ENCODE measurements at places on chromosomes 13 and 19.

- DNase-seq: no peak
Measured at GRCh38 chr13:110685305-110686020, 20.5 kb downstream of the CARS2 start.

- DNase-seq: no peak
Measured at GRCh38 chr19:19566306-19566705, 28.2 kb downstream of the CILP2 start.

DNA sequence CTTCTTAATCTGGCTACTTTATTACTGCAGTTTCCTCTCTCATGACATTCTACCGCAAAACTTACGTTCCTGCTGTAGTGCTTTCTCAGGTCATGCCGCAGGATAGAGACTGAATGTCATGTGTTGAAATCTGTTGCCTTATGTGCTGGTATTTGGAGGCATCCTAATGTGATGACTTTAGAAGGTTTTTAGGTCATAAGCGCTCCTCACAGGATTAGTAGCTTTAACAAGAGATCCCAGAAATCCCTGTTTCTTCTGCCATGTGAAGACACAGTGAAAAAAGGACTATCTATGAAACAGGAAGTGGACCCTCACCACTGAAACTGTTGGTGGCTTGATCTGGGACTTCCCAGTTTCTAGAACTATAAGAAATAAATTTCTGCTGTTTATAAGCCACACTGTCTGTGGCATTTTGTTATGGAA, 209.3 kb downstream of the LACC1 start:
- no peak for DNase-seq

GRCh38 chr19:38713865-38714264, 30.4 kb downstream of the CAPN12 start:
- DNase-seq: no peak

- no peak for DNase-seq
Measured at GRCh38 chr13:35549481-35549880, 73.0 kb upstream of the MAB21L1 start.

DNA sequence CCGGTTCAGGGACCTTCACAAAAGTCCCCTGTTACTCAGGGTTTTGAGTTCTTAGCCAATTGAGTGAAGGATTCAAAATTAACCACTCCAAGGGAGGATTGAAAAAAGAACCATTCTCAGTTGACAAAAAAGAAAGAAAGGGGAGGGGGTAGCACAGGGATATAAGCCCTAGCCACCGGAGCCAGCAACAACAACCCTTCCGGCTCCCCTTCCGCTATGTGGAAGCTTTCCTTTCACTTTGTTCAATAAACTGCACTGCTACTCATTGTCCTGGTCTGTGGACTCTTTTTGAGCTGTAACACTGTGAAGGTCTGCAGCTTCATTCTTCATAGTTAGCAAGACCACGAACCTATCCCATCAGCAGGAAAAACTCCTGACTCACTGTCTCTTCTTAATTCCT, 1488.1 kb upstream of the PRR20A start:
- no peak for DNase-seq

GRCh38 chr19:48556163-48556562, 4.2 kb downstream of the SULT2B1 start:
- no peak for DNase-seq

DNA sequence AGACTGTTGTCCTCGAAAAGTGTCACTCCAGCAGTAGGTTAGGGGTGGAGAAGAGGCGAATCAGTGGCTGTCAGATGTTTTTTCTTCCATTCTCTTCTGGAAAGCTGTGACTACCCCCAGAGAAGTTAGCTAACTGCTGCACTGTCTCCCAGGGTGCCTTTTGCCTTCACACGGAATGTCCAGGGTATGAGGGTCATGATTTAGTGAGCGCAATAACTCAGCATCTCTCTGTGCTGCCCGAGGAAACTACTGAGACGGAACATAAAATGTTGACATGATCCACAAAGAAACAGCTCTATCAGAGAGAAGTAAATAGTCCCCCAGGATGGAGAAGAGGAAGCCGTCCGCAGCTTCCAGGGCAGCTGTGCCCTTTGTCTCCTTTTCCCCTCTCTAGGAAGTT, 254.0 kb upstream of the ARGLU1 start:
- DNase-seq: no peak

DNA sequence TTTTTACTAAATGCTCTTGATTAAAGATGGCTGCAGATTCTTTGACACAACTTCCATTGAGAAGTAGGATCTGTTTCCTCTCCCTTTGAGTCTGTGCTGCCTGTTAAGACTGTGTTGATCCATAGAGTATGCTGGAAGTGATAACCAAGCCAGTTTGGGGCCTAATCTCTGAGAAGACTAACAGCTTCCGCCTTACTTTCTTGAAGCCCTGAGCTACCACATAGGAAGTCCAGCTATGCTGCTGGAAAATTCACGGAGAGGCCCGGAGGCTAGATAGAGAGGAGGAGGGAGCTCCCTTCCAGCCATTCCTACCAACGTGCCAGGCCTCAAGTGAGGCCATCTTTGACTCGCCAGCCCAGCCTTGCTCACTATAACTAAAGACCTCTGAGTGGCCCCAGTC, 12.5 kb downstream of the RAP2A start:
- no peak for DNase-seq

DNA sequence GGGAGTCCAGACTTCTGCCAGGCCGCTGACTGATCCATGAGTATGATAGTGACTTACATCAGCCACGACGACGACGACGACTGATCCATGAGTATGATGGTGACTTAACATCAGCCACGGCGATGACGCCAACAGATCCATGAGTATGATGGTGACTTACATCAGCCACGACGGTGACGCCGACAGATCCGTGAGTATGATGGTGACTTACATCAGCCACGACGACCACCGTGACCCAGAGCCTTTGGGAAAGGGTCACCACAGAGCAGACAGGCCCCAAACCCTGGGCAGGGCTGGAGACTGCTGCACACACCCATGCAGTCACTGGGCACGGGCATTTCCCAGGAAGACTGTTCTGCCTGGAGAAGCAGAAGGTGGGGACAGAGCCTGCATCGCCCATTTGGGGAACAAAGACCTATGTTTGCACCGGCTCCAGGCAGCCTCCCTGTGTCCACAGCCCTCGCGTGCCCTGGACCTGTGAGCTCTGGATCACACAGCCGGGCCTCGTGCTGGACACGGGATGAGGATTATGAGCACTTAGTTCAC, 130.9 kb upstream of the SPACA7 start:
- no peak for DNase-seq

GRCh38 chr19:2634228-2634951, 68.1 kb downstream of the GNG7 start:
- DNase-seq: no peak

DNA sequence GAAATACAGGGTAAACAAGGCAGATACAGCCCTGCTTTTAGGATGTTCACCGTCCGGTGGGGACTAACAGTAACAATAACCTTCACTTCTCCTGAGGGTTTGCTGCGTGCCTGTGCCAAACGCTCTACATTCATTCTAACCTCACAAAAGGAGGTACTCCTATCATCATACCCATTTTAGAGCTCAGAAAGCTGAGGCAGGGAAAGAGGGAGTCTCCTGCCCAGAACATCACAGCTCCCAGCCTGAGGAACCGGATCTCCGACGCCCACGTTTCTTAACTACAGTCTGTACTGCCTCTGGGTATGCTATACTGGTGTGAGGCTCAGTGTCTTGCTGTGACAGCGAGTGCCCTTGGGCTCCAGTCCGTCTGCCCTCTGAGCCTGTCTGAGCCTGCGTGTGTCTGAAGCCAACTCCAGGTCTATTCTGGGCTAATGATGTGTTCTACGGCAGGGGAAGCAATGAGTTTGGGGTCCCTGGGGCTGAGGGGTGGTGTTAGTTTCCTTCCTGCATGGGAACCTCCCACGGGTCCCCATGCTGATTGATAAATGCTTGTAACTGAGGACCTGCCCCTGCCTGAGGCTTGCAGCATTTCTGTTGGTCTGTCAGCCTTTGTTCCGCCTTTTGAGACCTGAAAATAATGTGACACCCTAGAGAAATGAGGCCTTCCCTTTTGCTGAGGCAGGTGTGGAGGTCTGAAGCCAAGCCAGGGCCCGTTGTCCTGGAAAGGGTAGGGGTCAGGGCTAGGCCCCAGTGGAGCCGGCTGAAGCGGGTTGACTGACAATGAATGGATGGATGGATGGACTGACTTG, 4.9 kb downstream of the LIPE start:
- no peak for DNase-seq

DNA sequence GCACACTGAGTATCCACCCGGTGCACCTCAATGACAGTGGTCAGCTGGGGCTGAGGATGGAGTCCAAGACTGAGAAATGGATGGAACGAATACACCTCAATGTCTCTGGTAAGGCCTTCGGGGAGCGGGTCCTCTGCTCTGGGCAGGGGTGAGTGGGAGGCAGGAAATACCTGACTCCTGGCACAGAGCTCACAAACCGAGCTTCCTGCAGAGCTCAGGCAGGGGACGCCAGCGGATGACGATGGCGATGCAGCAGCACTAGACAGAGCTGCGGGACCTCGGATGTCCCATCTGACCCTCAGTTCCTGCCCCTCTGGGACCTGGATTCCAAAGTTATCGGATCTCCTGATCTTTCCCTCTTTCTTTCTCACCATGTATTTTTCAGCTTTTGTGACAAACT, 3.8 kb downstream of the CD22 start:
- DNase-seq: no peak

GRCh38 chr19:55641426-55642152, 787 bp downstream of the ZNF580 start:
- no peak for DNase-seq

DNA sequence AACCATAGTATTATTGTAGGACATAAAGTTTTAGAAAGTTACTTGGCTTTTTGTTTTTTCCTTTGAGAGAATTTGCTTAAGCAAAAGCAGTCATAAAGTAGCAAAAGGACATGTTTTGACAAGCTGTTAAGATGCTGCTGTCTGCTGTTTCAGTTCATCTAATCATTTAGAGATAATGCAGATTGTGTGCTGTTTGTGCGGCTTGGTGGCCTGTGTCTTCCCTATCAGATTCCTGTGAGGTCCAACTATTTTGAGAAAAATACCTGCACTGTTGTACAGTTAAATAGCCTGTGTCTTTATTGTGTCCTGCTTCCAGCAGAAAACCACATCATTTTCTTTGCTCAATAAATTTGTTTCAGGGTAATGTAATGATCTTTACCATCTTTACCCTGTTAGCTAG, 20.0 kb downstream of the UCHL3 start:
- no peak for DNase-seq

DNA sequence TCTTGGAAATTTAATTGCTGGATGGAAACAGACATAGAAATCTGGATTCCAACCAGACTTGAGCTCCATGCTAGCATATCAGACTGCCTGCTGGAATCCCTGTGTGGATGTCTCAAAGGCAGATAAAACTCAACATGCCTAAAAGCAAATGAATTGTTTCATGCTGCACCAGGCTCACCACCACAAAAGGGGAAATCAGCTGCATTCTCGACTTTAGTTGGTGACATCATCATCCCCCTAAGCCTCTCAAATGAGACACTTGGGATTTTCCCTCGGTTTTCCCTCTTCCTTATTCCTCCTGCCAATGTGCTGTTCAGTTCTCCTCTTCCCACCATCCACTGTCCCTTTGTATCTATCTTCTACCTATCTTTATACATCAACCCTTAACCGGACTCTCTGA, 134.3 kb downstream of the ZDHHC20 start:
- no peak for DNase-seq

DNA sequence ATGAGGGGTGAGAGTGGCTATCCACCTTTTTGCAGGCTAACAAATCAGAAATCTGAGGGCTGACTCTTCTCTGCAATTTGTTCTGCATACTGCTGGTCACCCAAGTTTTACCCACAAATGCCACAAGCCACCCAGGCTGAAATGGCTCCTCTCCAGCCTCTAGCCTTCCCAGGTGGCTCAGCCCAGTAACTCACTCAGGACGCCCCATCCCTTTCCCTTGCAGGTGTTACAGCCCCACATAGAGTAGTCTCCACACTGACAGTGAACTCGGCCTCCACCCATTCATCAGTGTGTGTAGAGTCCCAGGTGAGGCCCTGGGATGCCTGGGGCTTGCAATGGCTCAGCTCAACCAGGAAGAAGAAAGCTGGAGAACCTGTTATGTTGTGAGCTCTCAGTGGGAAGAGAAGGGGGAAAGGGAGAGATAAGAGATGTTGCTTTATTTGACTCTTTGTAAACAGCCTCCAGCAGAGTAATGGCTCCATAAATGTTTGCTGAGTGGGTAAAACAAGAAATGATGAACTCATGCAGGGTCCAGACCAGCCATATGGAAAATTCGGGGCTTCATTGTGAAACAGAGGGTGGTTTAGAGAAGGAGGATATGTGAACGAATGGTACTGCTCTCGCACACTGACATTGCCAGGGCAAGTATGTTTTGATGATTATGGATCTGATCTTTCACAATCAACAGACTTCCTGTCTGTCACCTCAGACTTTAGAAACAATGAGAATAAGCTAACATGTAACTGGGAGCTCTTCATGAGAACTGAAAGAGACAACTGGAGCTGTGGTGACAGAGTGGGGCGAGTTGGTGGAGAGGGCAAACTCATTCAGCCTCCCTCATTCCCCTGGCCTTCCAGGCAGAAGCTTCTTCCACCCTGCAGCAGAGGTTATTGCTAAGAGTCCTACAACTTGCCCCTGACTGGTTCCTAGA, 74.2 kb upstream of the RFC3 start:
- no peak for DNase-seq

DNA sequence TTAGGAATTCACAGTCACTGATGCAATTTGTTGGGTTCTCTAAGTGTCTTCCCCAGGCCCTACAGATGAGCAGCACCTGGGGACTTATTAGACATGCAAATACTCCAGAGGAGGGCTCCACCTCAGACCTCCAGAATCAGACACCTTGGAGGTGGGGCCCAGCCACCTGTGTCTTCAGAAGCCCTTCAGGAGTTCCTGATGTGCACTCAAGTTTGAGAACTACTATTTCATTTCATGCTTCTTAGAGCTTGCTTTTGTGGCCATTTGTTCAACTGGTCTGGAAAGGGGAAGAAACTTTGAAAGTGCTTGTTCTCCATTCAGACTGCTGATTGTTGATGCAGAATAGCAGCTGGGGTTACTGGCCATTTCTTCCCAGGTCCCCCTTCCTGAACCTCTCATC, 472.0 kb downstream of the COG6 start:
- no peak for DNase-seq

- no peak for DNase-seq
Measured at GRCh38 chr13:76717092-76717491, 169.1 kb downstream of the KCTD12 start.

DNA sequence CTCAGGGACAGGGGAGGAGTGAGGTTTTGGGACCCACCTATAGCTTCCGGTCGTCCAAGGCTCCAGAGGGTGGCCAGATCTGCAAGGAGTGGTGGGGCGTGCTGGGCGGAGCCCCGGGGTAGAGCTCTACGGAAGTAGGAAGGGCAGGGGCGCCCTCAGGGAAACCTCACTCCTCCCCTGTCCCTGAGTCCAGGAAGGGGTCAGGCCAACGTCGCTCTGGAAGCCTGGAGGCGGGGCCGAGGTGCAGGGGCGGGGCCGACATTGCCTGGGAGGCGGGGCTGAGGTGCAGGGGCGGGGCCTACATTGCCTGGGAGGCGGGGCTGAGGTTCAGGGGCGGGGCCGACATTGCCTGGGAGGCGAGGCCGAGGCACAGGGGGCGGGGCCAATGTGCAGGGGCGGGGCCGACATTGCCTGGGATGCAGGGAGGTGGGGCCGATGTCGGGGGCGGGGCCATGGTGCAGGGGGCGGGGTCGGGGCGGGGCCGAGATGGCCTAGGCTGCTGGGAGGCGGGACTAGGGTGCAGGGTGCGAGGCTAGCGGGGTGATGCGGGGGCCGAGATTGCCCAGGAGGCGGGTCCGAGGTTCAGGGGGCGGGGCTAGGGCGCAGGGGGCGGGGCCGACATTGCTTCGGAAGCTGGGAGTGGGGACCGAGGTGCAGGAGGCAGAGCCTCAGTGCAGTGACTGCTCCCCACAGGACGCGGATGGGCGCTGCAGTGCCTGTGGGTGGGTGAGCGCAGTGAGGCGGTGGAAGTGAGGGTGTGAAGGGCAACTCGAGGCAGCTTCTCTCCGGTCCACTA, 4.9 kb upstream of the PALM start:
- DNase-seq: no peak
